ENCODE measurements at places on chromosomes 5 and 9.

- peak; percentile 74 for DNase-seq
Observed at GRCh38 chr5:165525271-165525670, 2019.9 kb downstream of the MAT2B start.

- DNase-seq, result no peak
Observed at GRCh38 chr5:65244031-65244430, 237.7 kb downstream of the ADAMTS6 start.

GRCh38 chr5:158123595-158123994 is 264.6 kb upstream of the CLINT1 start:
- no peak for DNase-seq

DNA sequence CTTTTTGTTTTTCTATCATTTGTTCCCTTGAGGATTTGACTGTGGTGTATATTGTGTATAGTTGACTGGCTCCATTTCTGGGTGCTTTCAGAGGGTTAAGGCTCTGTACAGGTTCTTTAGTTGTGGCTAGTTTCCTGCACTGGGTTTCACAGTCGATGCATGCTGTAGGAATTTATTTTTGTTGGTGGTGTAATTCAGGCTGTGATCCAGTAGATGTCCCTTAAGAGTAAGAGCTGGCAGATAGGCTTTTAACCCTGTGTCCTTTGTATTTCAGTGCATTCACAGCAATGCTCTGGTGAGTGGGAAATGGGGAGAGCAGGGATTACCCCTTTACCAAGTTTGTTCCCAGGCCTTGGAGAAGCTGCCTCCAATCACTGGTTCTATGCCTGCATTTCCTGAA is 112.9 kb downstream of the SPATA31D1 start:
- DNase-seq, result no peak

DNA sequence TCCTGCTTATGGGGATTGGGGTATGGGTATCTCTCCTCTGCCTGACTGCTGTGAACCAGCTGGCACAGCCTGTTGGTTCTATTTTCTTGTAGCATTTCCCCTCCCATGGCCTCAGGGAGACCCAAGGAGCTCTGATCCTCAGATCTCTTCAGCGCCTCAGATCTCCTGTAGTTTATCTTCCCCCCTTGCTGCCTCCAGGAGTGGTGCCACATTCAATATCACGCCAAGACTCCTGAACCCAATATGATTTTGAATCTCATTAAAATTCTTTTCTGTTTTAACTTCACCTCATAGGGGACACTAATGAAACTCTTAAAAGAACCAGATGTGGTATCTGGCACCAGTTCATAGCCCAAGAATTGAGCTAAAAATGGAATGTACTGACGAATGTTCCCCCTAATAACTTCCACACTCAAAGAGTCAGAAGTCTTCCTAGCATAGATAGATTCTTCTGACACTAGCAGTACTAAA is 59.6 kb upstream of the LIFR start:
- peak; percentile 22 for DNase-seq

GRCh38 chr5:3622961-3623360 is 27.3 kb downstream of the IRX1 start:
- no peak for DNase-seq

- DNase-seq, result no peak
Observed at GRCh38 chr9:81052846-81053245, 636.5 kb downstream of the TLE1 start.

GRCh38 chr5:57754616-57755015 is 272.0 kb upstream of the ACTBL2 start:
- no peak for DNase-seq

DNA sequence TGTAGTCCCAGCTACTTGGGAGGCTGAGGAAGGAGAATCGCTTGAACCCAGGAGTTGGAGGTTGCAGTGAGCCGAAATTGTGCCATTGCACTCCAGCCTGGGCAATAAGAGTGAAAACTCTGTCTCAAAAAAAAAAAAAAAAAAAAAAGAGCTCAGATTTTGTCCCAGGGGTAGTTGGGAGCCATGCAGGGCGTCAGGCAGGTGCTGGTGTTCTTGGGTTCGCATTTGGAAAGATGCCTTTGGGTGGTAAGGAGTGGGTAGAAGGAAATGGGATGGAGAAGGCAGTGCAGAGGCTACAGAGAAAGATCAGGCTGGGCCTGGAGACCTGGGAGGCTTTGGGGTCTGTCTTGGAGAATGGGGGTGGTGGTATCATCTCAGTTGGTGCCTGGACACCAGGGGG is 23.9 kb downstream of the ADGRD2 start:
- no peak for DNase-seq

DNA sequence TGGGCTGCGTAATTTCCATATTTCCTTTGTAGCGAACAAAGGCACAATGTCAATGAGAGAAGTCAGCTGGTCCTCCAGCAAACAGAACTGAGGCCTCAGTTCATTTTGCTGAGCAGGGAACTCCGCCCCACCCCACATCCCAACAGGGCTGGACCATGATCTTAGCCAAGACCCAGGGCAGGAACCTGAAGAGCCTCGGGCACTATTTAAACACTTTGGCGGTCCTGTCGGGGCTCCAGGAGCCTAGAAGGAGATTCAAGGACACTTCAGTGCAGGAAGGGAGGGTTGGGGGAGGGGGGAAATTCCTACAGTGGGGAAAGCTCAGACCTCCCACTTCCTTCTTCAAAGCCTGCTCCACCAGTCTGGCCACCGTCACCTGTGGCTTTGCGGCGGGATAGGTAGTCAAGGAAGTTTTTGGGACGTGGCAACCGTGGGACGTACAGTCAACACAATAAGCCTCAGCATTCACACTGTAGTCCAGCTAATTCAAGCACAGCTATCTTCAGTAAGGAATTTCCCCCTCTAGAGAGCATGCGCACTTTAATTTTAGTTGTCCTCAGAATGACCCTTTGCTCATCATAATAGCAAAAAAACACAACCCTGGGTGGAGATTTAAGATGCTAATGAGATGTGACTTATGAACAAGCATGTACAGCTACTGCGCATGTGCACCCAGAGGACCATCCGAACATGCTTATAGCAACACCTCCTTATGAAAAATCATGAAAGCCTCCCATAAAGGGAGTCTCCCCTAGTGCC is 30.9 kb downstream of the S1PR3 start:
- DNase-seq, result peak; percentile 78

GRCh38 chr9:135501261-135502167 is 1.0 kb downstream of the MRPS2 start:
- no peak for DNase-seq

DNA sequence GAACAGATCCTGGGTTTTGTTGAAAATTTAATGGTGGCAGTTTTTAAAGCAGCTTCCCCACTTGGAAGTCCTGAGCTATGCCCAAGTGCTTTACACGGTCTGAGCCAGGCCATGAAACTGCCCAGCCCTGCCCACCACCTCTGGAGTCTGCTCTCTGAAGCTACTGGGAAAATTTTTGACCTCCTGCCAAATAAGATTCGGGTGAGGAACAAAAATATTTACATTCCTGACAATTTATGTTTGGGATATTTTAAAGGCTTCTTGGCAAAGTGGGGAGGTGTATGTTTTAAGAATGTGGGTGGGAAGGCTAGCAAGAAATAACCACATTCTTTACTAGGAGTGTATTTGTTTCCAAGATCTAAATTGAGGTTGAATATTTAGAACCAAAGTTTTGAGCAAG is 50.0 kb downstream of the HACD4 start:
- peak; percentile 82 for DNase-seq

DNA sequence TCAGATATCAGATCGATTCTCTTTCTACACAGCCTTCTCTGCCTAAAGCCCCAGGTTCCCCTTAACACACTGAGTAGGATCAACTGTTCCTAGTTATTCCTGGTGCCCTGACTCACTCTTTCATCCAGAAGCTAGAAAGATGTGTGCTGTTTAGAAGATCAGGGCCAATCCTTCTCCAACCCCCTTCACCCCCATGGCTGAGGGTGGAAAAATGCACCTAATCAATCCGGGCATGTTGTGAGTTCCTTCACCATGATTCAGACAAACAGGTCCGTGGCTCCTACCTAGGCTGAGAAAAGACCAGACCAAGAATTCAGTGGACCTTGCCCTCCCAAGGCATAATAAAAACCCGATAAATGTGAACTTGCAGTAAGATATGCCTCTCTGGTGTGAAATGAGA is 85.4 kb upstream of the EQTN start:
- peak; percentile 37 for DNase-seq
